ENCODE measurements at places on chromosomes 1 and 21.

GRCh38 chr1:115539061-115539460, 102.7 kb upstream of the VANGL1 start:
- DNase-seq: no peak

DNA sequence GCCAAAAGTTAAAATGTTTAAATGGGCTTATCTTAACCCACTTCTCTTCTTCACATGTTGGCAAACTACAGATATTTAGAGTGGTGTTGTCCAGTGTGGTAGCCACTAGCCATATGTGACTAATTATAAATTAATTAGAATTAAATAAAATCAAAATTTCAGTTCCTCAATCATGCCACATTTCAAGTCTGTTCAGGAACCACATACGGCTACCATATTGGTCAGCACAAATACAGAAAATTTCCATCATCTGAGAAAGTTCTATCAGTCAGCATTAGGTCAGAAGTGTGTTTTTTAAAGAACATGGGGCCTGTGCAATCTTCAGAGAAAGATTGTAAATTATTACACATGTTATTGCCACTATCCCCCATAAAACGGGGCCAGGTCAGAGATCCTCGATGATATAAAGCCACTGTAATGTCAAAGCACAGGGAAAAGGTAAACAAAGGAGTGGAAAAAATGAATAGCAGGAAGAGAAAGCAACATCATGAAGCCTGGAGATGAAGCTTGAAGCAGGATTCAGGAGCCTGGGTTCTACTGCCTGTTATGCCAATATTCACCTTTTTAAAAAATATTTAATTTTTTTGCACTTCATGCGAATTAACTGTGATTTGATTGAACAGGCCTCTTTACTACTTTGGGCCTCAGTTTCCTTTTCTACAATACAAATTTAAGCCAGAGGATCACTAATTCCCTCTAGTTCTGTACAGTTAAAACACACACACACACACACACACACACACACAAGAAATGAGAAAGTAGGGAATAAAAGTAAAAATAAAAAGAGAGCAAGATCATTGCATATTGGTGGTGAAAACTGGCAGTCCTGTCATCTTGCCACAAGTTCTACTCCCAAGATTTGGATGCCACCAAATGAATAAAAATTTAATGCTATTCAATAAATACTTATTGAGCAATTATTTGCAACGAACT, 2.3 kb downstream of the RSBN1 start:
- no peak for DNase-seq

- no peak for DNase-seq
Measured at GRCh38 chr1:214124281-214124805, 136.6 kb downstream of the PROX1 start.

DNA sequence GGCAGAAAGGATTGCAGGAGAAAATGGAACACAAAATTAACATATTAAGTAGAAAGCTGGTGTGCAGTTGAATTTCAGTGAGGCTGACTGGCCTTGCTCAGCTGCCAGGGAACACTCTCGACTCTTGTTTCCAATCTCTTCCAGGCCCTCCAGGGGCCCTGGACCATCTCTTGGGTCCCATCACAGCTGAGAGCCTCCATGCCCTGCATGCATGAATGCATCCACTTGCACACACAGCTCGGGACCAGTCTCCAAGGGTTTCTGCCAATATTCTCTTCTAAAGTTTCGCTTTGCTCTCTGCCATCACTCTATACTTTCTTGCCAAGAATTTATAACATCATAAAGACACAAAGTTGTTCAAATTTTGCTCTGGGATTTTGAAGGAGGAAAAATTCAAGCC, 200.3 kb downstream of the DSCAM start:
- no peak for DNase-seq

- DNase-seq: peak; percentile 99
Measured at GRCh38 chr21:16072737-16073136, 343.0 kb downstream of the USP25 start.

DNA sequence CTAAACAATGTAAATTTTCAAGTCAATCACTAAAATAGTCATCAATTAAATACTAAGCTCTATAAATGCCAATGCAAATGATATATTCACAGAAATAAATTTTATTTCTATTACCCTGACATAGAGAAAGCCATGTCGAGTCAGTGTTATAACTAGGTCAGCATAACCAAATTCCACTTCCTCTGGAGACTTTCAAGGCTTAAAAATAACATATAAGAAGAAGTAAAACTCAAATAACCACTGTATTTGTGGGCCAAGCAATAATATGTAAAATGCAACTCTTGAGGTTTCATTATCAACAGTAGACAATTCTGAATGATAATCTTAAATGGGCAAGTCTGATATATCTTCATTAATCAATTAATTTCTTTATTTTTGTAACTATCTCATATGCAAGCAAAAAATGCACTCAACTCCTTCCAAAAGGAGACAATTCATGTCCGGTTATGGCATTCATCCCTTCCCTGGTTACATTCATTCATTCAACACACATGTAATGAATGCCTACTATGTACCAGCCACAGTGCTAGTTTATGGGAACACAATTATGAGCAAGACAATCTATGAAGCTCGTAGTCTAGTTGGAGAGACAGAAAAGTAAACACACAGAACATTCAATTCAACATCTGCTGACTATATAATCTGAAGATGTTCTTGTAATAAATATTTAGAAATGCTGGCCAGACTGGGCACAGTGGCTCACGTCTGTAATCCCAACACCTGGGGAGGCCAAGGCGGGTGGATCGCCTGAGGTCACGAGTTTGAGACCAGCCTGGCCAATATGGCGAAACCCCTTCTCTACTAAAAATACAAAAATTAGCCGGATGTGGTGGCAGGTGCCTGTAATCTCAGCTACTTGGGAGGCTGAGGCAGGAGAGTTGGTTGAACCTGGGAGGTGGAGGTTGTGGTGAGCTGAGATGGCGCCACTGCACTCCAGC, 37.1 kb upstream of the CAP1 start:
- no peak for DNase-seq

Data from fibroblast of skin of left quadriceps (primary cell).